Osteocyte (in vitro differentiated cells): ENCODE measurements at places on chromosomes 2 and 18. TPM values are rescaled to one million over a fixed set of nuclear protein-coding genes. Genes with fewer than 3 reads are reported as not detected.

- H3K36me3 ChIP-seq = peaks cover 9% of the 10 kb centered on the region
- H3K4me1 ChIP-seq = peaks cover 41% of the 10 kb centered on the region
- peaks cover 25% of the 10 kb centered on the region for H3K27me3 ChIP-seq
- peak overlapping the region; percentile 76 for H3K4me3 ChIP-seq
Observed at GRCh38 chr2:111118981-111119821, 1.5 kb upstream of the BCL2L11 start.

GRCh38 chr2:219289537-219290361, 10.6 kb downstream of the DNAJB2 start:
- peak overlapping the region; percentile 89 for H3K27ac ChIP-seq
- peaks cover 36% of the 10 kb centered on the region for H3K4me1 ChIP-seq
- peak overlapping the region; percentile 40 for H3K4me3 ChIP-seq
- DNase-seq = peak; percentile 93
- no peaks in the 10 kb centered on the region for H3K27me3 ChIP-seq

- H3K27me3 ChIP-seq = peaks cover 3% of the 10 kb centered on the region
- H3K4me1 ChIP-seq = peaks cover 3% of the 10 kb centered on the region
- no peak overlapping the region for H3K27ac ChIP-seq
- DNase-seq = no peak
- H3K36me3 ChIP-seq = no peaks in the 10 kb centered on the region
Observed at GRCh38 chr2:220935789-220936321, 636.2 kb downstream of the EPHA4 start.

DNA sequence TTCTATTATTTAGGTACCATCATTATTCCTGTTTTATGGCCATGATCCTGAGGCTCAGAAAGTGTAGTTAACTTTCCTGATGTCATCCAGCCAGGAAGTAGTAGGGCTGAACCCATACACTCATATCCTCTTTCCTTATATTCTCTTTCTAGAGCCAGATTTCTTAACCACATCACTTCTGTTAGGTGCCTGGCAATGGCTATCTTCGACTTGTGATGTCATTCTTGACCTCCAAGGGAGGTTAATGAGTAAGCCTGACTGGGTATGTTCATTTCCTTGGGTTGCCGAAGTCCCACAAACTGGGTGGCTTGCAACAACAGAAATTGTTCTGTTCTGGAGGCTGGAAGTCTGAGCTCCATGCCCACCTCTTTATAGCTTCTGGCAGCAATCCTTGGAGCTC, 43.4 kb downstream of the ITGB6 start:
- H3K27ac ChIP-seq = no peak overlapping the region
- H3K36me3 ChIP-seq = peaks cover 6% of the 10 kb centered on the region
- no peaks in the 10 kb centered on the region for H3K27me3 ChIP-seq

DNA sequence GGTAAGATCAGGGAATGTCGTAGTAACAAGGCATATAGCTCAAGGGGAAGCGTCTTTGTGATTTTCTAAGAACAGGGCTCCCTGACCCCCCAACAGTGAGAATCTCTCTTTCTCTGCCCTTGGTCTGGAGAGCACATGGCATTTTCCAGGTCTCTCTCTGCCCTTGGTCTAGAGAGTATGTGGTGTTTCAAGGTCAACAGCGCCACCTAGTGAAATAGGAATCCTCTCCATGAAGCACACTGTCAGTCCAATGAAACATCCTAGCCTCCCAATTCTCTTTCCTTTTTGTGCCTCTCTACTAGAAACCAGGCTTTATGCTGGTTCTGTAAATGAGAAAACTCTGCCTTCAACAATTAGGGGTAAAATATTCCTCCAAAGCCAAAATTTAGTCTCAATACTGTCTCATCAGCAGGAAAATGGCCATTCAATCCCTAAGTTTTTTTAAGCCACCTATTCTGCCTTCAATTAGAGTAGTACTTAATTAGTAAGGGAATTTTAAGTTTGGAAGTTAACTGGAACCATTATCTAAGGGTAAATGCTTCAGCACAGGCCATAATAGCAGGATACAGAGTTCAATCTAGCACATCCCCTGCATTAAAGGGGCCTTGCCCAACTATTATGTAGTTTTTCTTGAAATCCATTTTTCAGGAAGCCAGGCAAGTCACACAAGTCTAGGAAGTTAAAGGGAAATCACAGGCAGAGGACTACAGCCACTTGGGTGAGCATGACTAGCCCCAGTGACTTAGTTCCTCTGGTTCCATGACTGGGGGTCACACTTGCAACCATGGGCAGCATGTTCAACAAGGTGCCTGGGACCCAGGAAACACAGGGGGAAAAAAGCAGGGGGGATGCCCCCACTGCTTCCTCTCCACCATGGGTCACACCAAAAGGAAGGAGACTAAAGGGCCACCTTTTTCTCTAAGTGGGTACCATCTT, 12.4 kb downstream of the DYM start:
- no peaks in the 10 kb centered on the region for H3K27me3 ChIP-seq
- H3K27ac ChIP-seq = no peak overlapping the region
- H3K4me1 ChIP-seq = peaks cover 5% of the 10 kb centered on the region
- no peak for DNase-seq
- H3K36me3 ChIP-seq = peaks cover 25% of the 10 kb centered on the region

GRCh38 chr2:239173301-239173700, 227.5 kb downstream of the HDAC4 start:
- peaks cover 64% of the 10 kb centered on the region for H3K36me3 ChIP-seq
- no peak overlapping the region for H3K27ac ChIP-seq
- DNase-seq = no peak
- no peaks in the 10 kb centered on the region for H3K27me3 ChIP-seq

GRCh38 chr18:51168026-51168742, 29.3 kb downstream of the MEX3C start:
- H3K36me3 ChIP-seq = peaks cover 4% of the 10 kb centered on the region
- no peak for DNase-seq
- H3K27ac ChIP-seq = no peak overlapping the region
- H3K4me1 ChIP-seq = peaks cover 15% of the 10 kb centered on the region
- H3K27me3 ChIP-seq = no peaks in the 10 kb centered on the region

DNA sequence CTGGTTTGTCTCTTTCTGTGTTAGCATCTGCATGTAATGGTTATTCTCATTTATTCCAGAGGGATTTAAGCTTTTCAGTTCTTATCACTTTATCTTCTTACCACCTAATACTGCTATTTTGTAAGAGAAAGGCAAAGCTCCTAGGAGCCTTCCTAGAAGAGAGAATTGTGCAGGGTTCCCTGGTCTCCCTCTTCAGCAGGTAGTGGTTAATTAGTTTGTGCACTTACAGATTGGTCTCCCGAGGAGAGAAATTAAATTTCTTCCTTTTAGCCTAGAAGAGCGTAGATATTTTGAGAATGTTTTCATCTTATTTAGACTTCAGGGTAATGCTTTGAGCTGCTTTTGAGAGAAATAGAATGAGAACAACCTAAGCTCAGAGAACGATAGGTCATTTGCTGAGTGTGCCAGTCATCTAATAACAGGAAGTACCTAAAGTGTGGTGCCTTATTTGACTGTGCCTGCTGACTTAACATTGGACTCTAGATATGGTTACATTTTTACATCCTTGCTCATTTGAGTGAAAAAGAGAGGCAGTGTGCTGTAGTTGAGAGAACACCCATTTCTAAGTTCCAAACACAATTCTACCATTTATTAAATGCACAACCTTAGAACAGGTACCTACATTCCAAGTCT, 651.4 kb downstream of the STK39 start:
- H3K36me3 ChIP-seq = no peaks in the 10 kb centered on the region
- peaks cover 2% of the 10 kb centered on the region for H3K4me1 ChIP-seq
- H3K4me3 ChIP-seq = no peak overlapping the region
- H3K27me3 ChIP-seq = no peaks in the 10 kb centered on the region
- DNase-seq = no peak
- no peak overlapping the region for H3K27ac ChIP-seq

GRCh38 chr18:76234676-76235060, 260.4 kb downstream of the ZNF516 start:
- no peaks in the 10 kb centered on the region for H3K27me3 ChIP-seq
- no peak overlapping the region for H3K4me3 ChIP-seq
- H3K27ac ChIP-seq = no peak overlapping the region
- H3K36me3 ChIP-seq = no peaks in the 10 kb centered on the region
- DNase-seq = no peak

- no peaks in the 10 kb centered on the region for H3K36me3 ChIP-seq
- no peak overlapping the region for H3K4me3 ChIP-seq
- H3K4me1 ChIP-seq = peaks cover 44% of the 10 kb centered on the region
- no peak for DNase-seq
- peaks cover 7% of the 10 kb centered on the region for H3K27me3 ChIP-seq
Observed at GRCh38 chr2:9010866-9011265, 7.4 kb upstream of the MBOAT2 start.

DNA sequence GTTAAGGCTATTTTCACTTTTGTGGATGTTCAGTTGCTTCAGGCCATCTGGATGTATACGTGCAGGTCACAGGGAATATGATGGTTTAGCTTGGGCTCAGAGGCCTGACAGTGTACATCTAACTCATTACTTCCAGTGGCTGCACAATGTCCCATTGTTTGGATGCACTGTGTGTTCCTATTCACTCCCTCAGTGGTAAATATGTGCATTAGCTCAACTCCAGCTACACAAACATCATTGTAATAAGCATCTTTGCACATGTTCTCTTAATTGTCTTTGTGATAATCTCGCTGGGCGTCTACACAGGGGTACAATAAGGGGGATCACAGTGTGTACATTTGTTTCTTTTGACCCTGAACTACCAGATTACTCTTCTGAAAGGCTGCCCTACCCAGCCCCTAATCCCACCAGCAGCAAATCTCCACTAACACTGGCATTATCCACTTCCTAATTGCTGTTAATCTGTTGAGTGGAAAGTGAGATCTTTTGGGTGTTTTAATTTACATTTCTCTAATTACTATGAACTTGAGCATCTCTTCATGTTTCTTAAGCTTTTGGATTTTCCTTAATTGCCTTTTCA, 56.1 kb upstream of the POLE4 start:
- peak; percentile 8 for DNase-seq
- H3K4me3 ChIP-seq = no peak overlapping the region

GRCh38 chr2:8076448-8077342, 605.2 kb upstream of the ID2 start:
- H3K4me1 ChIP-seq = no peaks in the 10 kb centered on the region
- H3K27me3 ChIP-seq = no peaks in the 10 kb centered on the region
- H3K27ac ChIP-seq = no peak overlapping the region

DNA sequence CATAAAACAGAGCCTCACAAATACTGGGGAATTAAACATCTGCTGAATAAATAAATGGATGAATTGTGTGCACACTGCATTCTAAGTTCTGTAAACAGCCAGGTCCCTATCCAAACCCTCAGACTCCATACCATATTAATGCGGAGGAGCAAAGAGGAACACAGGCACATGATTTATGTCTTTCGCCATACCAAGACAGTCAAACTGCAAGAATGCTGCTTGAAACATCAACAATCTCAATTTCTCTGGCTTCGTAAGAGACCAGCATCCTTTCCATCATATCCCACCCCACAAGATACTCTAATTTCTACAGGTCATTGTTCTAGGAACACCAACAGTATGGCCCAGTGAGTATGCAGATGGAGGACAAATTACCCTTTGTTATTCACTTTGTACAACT, 15.0 kb downstream of the KANSL3 start:
- no peak overlapping the region for H3K4me3 ChIP-seq
- no peak overlapping the region for H3K27ac ChIP-seq
- no peak for DNase-seq
- no peaks in the 10 kb centered on the region for H3K27me3 ChIP-seq

- DNase-seq = no peak
- H3K4me1 ChIP-seq = no peaks in the 10 kb centered on the region
- no peaks in the 10 kb centered on the region for H3K36me3 ChIP-seq
- H3K27me3 ChIP-seq = peaks cover 7% of the 10 kb centered on the region
Observed at GRCh38 chr2:60297296-60298005, 256.0 kb downstream of the BCL11A start.

GRCh38 chr2:72712977-72713376, 112.9 kb downstream of the EXOC6B start:
- H3K4me1 ChIP-seq = no peaks in the 10 kb centered on the region
- no peak overlapping the region for H3K4me3 ChIP-seq
- H3K27me3 ChIP-seq = no peaks in the 10 kb centered on the region
- peaks cover 11% of the 10 kb centered on the region for H3K36me3 ChIP-seq

DNA sequence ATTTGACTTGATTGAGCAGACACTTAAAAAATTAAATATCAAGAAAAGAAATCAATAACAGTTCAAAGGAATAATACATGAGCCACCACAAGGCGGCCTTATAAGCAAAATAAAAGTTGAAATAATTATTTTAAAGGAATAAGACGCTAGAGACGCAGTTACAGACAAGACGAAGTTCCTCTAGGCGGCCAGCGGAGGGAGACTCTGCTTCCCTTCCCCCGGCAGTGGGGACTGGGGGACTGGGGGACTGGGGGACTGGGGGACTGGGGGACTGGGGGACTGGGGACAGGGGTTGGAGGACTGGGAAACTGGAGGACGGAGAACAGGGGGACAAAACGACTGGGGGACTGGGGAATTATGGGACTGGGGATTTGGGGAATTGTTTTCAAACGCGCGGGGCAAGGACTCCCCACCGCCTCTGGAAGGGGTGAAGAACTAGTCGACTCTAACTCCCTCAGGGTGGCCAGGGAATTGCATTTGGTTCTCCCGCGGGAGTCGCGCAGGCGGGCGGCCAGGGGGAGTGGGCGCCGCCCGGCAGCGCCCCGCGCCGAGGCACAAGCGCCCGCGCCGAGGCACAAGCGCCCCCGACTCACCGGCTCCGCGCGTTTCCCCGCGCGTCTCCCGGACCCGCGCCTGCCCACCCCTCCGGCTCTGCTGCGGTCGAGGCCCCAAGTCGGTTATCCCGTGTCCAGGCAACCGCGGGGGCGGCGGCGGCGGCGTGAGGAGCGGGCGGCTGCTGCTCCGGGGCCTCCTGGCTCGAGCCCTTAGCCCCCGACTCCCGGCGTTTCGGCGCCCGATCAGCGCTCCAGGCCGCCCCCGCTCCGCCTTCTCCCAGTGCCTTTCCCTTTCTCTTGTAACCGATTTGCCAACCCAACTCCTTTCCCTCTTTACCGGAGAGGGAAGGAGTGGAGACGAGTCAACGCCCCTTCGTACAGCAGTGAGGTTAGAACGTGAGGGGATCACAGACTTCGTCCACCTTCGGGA, at the start of gene CCDC178:
Gene CCDC178, minus strand, starts transcription at position 662 of the 984 bp plus-strand sequence. CDS start 28,633 bp downstream, outside the sequence.
- peaks cover 5% of the 10 kb centered on the region for H3K27me3 ChIP-seq
- H3K4me3 ChIP-seq = peak within 1 kb of the TSS; percentile 88
- H3K36me3 ChIP-seq = no peaks in the 10 kb centered on the region
- H3K27ac ChIP-seq = peak within 1 kb of the TSS; percentile 85
- DNase-seq = peak; percentile 87

The IL36G gene
- total RNA-seq = not detected in 2 replicates

The DSG1 gene
- not detected in 2 replicates for total RNA-seq

The TOGARAM2 gene
- total RNA-seq = not detected in 2 replicates

The PLEK gene
- 0.19 TPM in 1 of 2 replicates, not detected in the other for total RNA-seq

The PSMA8 gene
- total RNA-seq = not detected in 2 replicates

The G6PC2 gene
- not detected in 2 replicates for total RNA-seq

The CCDC102B gene
- 18.5 and 18.9 TPM in 2 replicates for total RNA-seq
